ENCODE measurements at places on chromosomes 13 and 19. TPM values are rescaled to one million over a fixed set of nuclear protein-coding genes. Genes with fewer than 3 reads are reported as not detected.

Gene CD22
- 11.0 TPM for total RNA-seq

Gene FFAR2
- total RNA-seq = 0.54 TPM

Gene OR7D2
- 0.27 TPM for total RNA-seq

Gene MEIOSIN
- not detected for total RNA-seq

Gene NCAN
- not detected for total RNA-seq

- DNase-seq = no peak
Observed at GRCh38 chr13:51021811-51022210, 89.3 kb downstream of the C13orf42 start.

DNA sequence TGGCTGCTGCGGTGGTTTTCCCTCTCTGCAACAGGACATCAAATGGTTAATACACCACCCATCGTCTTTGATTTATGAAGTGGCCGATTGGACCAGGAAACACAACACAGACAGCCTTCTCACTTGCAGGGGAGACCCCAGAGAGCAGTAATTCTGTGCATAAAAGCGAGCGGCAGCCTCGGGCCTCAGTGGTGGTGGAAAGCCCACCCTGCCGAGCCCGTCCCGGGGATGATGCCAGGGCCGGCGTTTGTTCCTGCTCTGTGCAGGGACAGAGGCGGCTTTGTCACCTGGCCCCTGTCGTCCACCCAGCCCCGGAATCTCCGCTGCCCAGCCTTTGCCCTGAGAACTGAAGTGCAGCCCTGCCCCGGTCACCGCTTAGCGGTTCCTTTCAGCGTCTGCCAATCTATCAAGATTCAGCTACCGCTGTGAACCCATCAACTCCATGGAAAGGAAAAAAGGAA lies 184.4 kb downstream of the TSHZ3 start:
- no peak for DNase-seq

- no peak for DNase-seq
Observed at GRCh38 chr13:44422755-44423643, 49.4 kb downstream of the SERP2 start.

- DNase-seq = no peak
Observed at GRCh38 chr19:51771376-51772130, 10.6 kb downstream of the FPR2 start.

- no peak for DNase-seq
Observed at GRCh38 chr13:39816936-39817335, 161.5 kb downstream of the COG6 start.

DNA sequence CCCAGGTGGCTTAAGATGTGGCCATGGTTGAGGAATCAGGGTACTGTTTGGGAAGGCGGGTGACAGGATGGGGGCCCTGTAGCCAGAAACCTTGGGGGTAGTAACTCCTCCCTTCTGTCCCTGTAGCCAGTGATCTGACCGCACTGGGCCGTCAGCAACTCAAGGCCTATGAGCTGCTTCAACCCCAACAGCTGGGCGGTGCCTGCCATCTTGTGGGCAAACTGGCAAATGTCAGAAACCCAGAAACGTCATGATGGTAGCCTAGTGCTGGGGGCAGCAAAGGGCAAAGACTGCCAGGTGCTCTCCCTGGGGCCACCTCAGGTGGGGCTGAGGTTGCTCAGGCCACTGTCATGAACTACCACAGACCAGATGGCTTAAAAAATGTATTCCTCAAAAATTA lies 3.5 kb downstream of the COPE start:
- no peak for DNase-seq

Measured in hematopoietic multipotent progenitor cell (in vitro differentiated cells).